ENCODE measurements at places on chromosomes 5 and 9. TPM values are rescaled to one million over a fixed set of nuclear protein-coding genes. Genes with fewer than 3 reads are reported as not detected.

DNA sequence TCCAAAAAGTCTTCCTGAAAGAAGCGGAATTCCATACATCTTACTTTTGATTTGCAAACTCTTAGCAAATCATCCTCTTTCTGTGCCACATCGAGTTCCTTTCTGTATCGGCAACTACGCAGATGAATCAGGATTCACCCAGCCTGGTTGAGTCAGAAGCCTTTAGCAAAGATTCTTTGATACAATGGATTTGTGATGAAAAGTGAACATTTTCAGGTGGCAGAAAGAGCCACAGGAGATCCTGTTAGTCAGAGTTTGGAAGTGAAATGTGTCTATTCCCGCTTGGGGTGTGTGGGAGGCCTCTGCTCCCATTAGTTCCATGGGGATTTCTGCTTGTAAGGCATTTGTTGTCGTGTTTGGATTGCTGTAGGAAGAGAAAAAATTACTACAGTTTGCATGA is 351.8 kb upstream of the WWC1 start:
- H3K4me3 ChIP-seq: no peak overlapping the region
- peaks cover 4% of the 10 kb centered on the region for H3K4me1 ChIP-seq
- H3K36me3 ChIP-seq: no peaks in the 10 kb centered on the region

- no peaks in the 10 kb centered on the region for H3K4me1 ChIP-seq
- H3K27ac ChIP-seq: no peak overlapping the region
- no peaks in the 10 kb centered on the region for H3K27me3 ChIP-seq
Measured at GRCh38 chr5:108638021-108638420, 109.7 kb upstream of the FER start.

DNA sequence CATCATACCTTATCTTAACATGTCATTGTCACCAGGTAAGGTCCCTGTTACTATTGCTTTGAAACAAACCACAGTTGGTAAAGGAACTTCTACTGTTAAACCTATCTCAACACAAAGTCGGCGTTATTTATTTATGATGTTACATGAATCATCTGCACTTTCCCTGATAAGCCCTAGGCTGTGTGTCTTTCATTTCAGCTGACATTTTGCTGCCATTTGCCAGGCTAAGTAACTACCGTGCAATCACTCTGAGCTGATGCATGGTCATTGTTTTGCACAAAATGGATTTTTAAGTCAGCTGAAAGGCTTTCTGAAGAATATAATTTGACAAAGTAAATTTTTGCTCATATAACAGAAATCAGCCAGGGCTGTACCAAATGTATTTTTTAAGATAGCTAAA is 546.5 kb downstream of the ZNF608 start:
- no peak overlapping the region for H3K27ac ChIP-seq

DNA sequence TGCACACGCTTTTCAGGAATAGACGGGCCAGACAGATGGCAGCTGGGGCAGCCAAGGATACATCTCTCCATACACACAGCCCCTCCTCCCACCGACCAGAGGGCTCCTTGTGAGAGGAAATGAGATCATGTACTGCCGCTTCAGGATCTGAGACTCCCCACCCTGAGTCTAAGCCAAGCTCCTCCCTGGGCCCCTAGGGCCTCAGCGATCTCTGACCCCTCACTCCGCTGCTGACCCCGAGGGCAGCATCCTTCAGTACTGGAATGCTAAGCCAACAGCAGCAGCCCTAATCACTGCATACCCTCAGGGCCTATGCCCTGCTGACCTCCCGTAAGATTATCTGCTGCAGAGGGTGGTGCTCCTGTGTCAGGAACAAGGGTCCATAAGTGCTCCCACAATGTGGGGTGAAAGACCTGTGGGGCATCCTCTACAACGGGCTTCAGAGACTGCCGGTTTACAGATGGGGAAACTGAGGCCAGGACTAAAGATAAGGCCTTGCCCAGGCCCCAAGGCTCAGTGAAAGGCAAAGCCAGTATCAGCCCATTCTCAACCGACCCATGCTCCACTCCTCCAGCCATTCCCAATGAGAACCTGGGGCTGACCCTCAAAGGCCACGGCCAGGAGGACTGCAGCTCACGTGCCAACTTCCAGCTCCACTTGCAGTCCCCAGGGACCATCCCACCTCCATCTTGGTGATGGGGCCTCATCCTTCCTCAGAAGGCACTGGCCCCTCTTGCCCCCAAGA is 37.5 kb downstream of the BICD2 start:
- H3K36me3 ChIP-seq: no peaks in the 10 kb centered on the region
- H3K4me1 ChIP-seq: no peaks in the 10 kb centered on the region
- H3K4me3 ChIP-seq: no peak overlapping the region

DNA sequence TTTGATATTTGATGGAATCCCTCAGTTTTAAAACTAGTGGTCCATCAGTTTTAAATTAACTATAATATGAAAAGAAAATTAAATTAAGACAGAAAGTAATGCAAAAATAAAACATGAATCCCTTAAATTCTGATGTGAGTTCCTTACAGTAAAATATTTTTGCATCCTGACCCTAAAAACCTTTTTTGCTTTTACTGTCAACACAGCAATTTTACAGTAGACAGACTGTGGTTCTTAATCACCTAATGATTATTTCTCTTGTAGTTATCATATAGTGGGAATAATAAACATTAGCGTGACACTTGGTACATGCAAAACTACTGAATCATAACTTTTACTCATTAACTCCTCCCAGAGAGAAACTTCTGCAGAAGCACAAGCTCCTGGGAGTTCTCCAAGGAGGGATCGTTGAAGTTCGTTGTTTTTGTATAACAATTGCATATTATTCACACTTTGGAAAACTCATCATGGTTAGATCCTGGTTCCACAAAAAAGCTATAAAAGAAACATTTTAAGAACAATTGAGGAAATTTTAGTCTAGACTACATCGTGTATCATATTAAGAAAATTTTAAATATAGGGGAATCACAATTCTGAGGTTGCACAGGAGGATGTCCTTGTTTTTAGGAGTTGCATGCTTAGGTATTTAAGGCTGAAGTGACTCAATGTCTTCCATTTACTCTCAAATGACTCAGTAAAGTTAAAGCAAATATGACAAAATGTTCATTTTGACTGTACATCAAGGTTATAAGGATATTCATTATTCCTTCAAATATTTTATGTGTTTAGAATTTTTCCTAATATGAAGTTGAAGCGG is 88.2 kb upstream of the NIPAL4 start:
- no peak overlapping the region for H3K27ac ChIP-seq
- H3K36me3 ChIP-seq: no peaks in the 10 kb centered on the region
- no peaks in the 10 kb centered on the region for H3K4me1 ChIP-seq
- no peak for DNase-seq
- H3K4me3 ChIP-seq: no peak overlapping the region

DNA sequence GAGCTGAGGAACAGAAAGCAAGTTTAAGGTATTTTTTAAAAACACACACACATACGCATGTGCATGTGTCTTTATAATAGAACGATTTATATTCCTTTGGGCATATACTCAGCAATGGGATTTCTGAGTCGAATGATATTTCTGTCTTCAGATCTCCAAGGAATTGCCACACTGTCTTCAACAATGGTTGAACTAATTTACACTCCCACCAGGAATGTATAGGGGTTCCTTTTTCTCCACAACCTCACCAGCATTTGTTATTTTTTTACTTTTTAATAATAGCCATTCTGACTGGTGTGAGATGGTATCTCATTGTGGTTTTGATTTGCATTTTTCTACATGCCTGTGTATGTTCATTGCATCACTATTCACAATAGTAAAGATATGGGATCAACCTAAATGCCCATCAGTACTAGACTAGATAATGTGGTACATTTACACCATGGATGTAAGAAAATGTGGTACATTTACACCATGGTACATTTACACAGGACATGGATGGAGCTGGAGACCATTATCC is 60.3 kb upstream of the MAP3K1 start:
- no peaks in the 10 kb centered on the region for H3K27me3 ChIP-seq
- H3K27ac ChIP-seq: no peak overlapping the region
- no peak overlapping the region for H3K4me3 ChIP-seq
- no peaks in the 10 kb centered on the region for H3K36me3 ChIP-seq

The NEURL1B gene
- 36.3 TPM for total RNA-seq

The OR1N1 gene
- not detected for total RNA-seq

The PCDHGA5 gene
- 9.5 TPM for total RNA-seq

DNA sequence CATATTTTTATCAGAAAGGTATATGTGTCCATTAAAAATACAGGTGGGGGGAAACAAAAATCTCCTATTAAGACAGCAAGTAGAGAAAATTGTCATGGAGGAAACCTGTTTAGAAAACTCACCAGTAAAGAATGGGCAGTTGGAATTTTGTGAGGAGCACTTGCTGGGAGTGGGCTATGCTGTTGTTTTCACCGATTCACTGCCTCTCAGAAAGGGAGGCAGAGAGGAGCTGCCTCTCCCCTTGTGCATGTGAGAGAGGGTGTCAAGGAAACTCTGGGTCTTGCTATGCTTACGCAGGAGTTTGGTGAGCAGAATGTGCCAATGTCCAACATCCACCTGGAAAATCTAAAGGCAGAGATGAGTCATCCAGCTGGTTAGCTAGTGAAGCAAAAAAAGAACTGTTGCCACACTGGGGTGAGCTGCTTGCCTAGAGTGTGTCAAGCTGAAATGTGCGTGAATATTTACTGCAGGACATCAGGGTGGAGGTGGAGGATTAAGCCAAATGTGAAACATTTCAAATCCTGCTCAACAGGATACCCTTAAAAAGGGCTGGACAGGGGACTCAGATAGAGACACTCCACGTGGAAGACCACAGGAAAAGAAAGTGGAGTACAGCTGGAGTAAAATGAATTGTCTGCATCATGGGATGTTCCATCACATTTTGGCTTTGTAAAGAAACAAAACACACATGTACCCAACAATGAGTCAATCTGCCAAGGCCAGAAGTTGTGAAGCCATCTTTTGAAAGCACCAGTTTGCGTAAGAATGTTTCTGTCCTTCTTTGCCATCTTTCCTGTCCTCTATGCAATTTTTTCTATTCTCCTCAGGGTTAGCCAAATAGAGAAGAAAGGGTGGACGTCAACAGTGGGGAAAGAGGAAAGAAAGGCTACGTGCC is 449.7 kb upstream of the MPDZ start:
- H3K27ac ChIP-seq: no peak overlapping the region
- H3K4me3 ChIP-seq: no peak overlapping the region
- no peaks in the 10 kb centered on the region for H3K36me3 ChIP-seq

The SLC12A2 gene
- 31.6 TPM for total RNA-seq
